ENCODE measurements at places on chromosomes 13 and 19.

GRCh38 chr13:76745261-76746200 lies 140.7 kb downstream of the KCTD12 start:
- no peak for DNase-seq

GRCh38 chr19:32550666-32551065 lies 30.3 kb upstream of the PDCD5 start:
- DNase-seq, result no peak

DNA sequence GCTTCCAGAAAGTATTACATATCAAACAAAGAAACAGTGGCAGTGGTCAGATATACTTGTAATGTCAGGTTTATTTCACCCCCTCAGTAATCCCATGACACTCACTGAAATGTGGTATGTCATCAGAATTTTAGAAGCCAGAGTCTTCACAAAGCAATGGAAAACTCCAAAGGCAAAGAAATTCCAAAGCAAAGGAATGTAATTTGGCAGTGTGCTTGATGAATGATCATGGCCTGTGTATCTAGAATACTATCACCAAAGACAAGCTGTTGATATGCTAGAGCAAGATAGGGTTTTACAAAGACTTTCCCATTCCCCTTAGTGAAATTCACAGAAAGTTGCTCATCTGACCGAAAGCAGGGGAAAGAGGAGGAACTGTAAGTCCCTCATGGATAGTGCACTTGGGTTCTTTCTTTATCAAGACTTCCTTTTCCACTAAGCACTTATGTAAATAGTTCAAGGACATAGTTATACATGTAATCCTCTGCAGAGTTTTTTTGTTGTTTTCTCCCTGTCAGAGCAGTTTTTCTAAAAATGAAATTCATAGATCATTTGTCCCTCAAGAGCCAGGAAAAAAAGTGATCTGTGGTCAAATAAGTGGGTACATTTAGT lies 243.4 kb downstream of the NHLRC3 start:
- DNase-seq, result no peak

- DNase-seq, result no peak
These were observed 2.5 kb downstream of the SHISA7 start for GRCh38 chr19:55440411-55441105.

DNA sequence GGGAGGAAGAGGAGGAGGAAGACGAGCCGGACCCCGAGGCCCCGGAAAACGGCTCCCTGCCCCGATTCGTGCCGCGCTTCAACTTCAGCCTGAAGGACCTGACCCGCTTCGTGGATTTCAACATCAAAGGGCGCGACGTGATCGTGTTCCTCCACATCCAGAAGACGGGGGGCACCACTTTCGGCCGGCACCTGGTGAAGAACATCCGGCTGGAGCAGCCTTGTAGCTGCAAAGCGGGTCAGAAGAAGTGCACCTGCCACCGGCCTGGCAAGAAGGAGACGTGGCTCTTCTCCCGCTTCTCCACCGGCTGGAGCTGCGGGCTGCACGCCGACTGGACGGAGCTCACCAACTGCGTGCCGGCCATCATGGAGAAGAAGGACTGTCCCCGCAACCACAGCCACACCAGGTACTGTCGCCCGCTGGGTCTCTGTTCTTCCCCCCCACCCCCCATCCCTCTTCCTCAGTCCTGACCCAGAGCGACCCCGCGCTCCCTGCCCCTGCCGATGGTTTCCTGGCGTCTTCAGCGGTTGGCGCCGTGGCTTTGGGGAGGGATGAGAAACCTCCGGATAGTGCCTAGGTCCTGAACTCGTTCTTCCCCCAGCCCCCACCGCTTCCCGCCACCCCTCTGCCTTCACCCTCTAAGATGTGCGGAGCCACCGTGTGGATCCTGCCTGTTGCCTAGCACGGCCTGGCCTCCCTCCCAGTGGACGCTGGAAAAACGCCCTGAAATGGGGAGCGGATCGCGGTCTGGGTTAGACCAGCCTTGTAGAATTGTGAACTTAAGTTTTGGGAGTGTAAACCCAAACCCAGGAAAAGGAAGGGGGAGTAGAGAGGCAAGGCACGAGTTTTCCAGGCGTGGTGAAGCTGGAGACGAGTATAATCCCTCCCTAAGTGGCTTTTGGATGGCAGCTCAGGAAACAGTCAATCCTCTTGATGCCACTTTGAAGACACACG lies 1.5 kb downstream of the HS6ST3 start:
- no peak for DNase-seq

- DNase-seq, result no peak
These were observed 9.1 kb upstream of the C19orf12 start for GRCh38 chr19:29724102-29724641.

- no peak for DNase-seq
These were observed 33.0 kb downstream of the LYL1 start for GRCh38 chr19:13069415-13070359.
